ENCODE measurements at places on chromosomes 6 and 20.

DNA sequence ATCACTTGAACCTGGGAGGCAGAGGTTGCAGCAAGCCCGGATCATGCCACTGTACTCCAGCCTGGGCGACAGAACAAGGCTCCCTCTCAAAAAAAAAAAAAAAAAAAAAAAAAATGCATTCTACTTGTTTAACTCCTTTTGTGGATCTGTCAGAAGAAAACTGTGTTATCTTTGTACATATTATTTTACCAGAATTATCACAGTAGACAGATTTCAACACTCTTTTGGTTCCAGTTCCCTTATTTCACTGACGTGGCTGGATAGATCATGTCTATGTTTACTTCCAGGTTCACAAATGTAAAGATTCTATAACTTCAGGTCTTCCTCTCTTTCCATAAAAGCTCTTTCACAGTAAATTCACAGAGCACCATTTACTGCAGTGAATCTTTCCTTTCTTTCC lies 18.4 kb downstream of the NUDT3 start:
- no peak for DNase-seq

DNA sequence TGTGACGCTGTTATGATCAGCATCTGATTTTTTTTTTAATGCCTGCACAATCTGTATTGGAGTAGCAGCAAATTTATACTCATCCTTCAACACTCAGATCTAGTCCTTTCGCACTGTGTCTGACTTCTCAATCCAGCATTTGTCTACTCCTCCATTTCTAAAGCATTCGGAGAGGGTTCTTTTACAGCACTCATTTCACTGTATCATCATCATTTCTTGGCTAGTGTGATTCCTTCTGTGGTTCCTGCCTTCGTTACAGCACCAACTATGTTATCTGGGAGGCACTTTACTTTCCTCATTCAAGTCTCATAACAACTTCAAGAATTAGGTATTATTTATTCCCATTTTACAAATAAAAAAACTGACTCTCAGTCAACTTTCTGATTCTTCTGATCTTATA lies 18.0 kb downstream of the NUDT3 start:
- DNase-seq: no peak

DNA sequence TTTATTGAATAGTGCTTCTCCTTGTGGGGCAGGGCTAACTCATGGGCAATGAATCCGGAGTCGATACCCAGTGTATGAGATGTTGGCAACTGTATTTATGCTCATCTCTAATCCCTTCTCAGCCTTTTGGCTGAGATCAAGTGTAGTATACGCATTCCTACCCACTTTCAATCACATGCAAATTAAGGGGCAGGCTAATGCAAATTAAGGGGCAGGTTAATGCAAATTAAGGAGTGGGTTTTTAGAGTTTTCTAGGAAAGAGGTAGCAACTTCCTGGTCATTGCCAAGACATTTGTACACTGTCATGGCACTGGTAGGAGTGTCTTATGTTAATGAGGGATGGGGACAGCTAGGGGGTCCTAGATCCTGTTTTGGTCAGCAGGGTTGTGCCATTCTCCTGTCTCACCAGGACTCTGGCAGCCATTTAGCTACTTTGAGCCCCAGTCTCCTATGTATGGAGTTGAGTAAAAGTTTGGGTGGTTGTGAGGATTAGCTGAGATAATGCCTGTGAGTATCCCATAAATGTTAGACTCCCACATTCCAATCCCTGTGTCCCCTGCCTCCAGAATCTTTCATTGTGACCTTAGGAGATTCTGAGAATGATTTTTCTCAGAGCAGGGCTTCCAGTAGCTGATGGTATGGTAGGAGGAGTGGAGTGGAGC lies at the start of gene CNBD2:
Gene CNBD2 (plus strand): TSS at position 612 of the 662 bp plus-strand sequence. CDS start 173 bp downstream, outside the sequence.
- no peak for DNase-seq

DNA sequence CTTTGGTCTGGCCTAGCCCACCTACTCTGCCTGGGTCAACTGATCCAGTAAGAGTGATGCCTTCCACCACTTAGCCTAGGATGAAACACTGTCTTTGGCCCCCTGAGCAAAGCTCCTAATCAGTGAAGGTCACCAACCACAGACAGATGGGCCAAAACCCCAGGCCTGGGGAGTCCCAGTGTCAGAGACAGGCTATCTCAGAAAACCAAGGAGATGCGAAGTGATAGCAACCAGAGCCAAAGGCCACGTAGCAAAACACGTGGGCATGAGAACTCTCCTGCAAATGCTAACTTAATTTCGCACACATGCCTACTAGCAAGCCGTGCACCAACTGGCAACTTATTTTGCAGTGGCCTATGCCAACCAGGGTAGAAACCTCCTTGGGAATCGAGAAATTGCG lies 29.1 kb downstream of the AGPAT4 start:
- DNase-seq: no peak

- no peak for DNase-seq
These were observed 95.9 kb upstream of the FOXQ1 start for GRCh38 chr6:1215884-1216487.

Data from activated CD4-positive, alpha-beta T cell treated with anti-CD3 and anti-CD28 coated beads, Interleukin-2, amount 50 U/mL, for 24 hours (primary cell).